ENCODE measurements at places on chromosomes 16 and 17.

DNA sequence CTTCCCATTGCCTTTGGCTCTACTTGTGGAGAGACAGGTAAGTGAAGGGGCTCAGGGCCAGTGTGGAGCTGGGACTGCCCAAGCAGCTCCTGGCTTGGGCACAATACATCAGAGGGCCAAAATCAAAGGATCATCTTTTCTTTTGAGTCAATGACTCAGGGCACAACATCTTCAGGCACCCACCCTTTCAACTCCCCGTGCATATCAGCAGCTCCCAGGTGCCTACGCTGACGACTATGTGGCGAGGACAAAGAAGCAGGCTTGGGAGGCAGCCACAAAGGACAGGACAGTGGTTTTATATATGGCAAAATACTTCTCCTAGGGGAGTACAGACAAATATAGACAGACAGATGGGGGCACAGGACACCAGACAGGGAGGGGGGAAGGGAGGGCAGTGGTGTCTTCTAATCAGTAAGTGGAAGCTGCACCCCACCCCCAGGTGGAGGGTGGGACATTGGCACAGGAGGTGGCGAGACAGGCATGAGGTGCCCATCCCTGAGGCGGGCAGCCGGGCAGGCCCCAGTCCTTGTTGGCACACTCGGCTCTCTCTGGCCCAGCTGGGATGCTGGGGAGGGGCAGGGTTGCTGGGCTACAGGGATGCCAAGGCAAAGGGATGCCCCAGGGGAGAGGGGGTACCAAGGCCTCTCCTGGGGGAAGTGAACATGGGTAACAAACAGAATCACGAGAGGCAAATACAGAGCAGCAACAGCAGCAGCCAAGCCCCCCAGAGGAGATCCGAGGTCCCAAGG is 7.7 kb upstream of the ARL5C start:
- no peak for DNase-seq

DNA sequence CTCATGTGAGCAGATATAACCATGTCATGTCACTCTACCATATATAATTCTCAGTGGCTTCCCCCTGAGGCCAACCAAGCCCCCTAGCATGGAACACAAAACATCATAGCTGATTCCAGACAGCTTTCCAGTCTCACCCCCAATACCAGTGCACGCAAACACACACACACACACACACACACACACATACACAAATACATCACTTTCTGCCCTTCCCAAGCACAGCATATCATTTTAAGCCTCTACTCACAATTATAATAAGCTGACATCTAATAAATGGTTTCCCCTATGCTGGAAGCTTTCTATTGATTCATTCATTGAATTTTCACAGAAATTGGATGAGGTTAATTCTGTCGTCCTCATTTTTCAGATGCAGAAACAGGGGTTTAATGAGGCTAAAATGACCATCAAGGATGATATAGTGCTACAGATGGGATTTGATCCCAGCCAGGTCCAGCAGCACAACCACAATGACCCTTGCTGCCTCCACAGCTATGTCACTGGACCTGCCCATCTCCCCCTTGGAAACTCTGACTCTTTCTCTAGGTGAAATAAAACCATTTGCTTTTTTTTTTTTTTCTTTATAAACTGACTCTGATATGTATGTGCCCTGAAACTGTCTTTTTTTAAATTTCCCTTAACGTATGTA is 131.1 kb downstream of the TMEM114 start:
- no peak for DNase-seq

GRCh38 chr16:59878479-59878878 is 1144.4 kb upstream of the GOT2 start:
- no peak for DNase-seq

GRCh38 chr17:82943751-82944150 is 103.9 kb upstream of the ZNF750 start:
- peak; percentile 9 for DNase-seq

GRCh38 chr17:19410091-19410490 is 941 bp upstream of the RNF112 start:
- DNase-seq = peak; percentile 24

GRCh38 chr16:886802-887731 is 83.7 kb downstream of the LMF1 start:
- DNase-seq = peak; percentile 5
